ENCODE measurements at places on chromosomes 2 and 18.

- DNase-seq: no peak
These were observed 200.9 kb downstream of the ERBB4 start for GRCh38 chr2:212337486-212338343.

- DNase-seq: no peak
These were observed 433.0 kb upstream of the REG3G start for GRCh38 chr2:78592491-78592890.

GRCh38 chr2:33726415-33726814, 127.3 kb upstream of the FAM98A start:
- DNase-seq: no peak

GRCh38 chr2:46770622-46771021, 145.0 kb downstream of the MCFD2 start:
- no peak for DNase-seq

DNA sequence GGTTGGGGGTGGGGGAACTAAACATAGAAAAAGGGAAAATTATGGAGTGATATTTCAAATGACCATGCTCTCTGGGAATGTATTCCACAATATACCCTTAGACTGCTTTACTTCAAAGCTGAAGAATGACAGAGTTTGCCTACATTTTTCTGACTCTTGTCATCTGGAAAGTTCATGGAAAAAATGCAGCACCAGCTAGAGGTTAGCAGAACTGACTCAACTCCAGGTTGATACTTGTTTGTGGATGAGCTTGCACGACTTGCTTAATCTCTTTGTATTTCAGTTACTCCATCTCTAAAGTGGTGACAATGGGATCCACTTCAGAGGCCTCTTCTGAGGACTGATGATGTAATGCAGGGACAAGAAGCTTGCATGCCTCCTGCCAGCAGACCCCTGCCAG, 824.0 kb upstream of the ID2 start:
- DNase-seq: no peak

DNA sequence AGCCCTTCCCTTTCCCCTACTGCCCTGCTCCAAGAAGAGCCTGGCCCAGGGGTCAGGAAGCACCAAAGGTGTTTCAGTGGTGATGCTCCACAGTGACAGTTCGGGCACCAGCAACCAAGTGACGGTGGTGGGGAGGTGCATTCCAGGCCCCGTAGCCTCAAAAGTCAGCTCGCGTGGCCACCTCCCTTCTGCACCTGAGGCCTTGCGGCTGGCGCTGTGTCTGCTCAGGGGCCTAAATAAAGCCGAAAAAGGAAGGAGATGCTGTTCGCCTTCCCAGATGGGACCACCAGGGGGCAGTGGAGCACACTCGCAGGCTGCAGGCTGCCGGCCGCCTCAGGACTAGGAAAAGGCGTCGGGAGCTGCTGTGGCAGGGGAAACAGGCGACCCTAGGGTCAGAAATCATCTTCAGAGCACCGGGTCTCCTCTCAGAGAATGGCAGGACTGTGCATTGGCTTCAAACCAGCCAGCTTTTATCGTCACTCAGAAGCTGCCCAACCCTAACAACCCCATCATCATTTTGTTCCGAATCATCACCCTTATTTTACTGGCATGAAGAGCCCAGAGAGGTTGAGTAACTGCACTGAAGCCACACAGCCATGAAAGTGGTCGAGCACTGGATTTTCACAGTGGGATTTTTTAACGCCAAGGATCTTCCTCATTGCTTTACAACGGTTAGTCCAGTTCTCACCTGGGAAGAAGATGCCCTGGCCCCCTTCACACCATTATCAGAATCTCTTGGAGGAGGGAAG, 213.0 kb upstream of the CELF4 start:
- DNase-seq: peak; percentile 48

GRCh38 chr2:50551018-50551726, 480.8 kb downstream of the NRXN1 start:
- no peak for DNase-seq

DNA sequence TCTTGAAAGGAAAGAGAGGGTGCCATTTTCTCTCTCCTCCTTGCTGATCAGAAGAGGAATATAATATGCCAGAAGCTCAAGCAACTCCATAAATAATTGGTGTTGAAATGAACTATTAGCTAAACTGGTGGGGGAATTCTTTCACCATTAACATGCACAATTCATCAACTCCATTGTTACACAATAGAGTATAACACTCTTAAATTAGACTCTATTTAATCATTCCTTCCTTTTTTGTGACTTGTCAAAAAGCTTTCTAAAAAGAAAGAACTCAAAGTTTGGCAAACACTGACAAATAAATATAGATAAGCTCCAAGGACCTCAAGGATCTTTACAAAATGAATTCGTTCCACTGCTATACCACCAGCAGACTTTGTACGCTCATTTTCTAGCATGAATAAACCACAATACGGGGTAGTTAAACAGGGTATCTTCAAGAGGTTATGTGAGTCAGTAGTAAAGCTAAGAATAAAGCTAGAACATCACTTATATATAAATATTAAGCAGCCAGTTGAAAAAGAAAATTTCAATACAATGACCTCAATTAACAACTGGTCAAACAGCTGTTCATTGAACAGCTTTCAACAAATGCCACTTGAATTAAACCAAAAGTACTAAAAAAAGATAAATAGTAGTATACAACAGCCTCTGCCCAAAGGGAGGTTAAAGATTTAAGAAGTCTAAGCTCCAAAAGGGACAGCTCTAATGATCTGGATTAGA, 6.4 kb downstream of the TRAK2 start:
- DNase-seq: no peak

GRCh38 chr2:183029219-183029618, 9.0 kb downstream of the NCKAP1 start:
- DNase-seq: no peak

GRCh38 chr2:74744731-74745515, 89.0 kb upstream of the HK2 start:
- no peak for DNase-seq

GRCh38 chr2:149038442-149039212, at the start of gene LYPD6B:
Gene LYPD6B (plus strand): TSS chr2:149038699. CDS start chr2:149130949, 92,250 bp downstream.
- no peak for DNase-seq

DNA sequence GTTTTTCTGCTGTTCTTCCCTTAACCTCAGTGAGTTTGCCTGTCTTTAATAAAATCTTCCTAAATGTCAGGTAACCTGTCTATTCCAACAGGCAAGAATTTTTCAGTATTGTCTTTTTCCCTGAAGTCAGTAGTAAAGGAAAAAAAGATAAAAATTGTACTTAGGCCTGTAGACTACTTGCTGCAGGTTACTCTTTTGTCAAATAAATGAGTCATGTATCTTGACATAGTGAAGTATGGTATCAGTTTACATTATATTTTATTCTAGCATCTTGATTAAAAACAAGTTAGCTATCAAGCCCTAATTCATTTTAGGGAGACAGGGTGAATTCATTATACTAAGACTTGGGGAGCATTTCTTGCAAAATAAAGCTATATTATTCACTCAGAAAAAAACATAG, 59.8 kb downstream of the ITGA4 start:
- no peak for DNase-seq

- no peak for DNase-seq
These were observed 470 bp downstream of the KCNF1 start for GRCh38 chr2:10912076-10912731.

DNA sequence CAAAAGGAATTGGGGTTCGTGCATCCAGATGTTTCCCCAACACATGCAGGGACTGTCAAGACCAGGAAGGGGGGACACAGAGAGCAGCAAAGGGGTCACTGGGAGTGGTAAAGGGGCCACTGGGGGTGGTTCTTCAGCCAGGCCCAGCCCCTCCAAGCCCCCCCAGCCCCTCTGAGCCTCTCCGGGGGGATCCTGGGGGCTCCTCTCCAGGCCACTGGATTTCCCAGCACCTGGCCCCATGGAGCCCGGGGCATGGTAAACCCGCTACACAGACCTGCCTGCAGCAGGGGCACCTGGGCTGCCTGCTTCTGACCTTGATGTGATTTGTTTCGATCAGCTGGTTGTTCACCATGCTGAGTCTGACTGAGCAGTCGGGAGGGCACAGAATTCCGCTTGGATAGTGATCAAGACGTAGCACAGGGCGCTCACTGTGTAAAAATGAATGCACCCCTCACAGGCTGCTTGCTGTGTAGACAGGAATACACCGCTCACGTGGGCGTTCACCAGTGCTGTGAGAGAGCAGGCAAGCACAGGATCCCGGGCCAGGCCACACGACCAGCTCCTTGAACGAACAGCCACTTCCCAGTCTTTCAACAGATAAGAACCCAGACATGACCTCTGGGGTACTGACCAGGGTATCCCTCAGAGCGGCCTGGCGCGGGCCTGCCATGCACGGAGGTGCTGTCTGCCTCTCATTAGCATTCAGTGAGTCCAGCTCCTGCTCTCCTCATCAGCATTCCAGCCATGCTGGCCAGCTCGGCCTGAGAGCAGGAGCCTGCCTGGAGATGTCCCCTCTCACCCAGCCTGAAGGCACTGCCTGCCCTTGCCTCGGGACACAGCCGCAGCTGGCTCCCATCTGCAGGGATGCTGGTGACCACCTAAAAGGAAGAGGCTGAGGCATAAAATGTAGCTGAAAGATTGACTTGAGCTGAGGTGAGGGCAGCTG, 73.3 kb upstream of the OTOS start:
- no peak for DNase-seq

DNA sequence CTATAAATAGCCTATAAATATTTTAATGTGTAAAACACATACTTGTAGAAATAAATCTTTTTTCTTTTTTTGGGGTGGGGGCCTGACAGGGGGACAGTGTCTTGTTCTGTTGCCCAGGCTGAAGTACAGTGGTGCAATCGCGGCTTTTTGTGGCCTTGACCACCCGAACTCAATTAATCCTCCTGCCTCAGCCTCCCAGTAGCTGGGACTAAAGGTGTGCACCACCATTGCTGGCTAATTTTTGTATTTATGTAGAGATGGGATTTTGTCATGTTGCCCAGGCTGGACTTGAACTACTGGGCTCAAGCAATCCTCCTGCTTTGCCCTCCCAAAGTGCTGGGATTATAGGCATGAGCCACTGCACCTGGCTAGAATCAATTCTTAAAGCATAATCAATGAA, 37.6 kb downstream of the NPC1 start:
- DNase-seq: no peak

DNA sequence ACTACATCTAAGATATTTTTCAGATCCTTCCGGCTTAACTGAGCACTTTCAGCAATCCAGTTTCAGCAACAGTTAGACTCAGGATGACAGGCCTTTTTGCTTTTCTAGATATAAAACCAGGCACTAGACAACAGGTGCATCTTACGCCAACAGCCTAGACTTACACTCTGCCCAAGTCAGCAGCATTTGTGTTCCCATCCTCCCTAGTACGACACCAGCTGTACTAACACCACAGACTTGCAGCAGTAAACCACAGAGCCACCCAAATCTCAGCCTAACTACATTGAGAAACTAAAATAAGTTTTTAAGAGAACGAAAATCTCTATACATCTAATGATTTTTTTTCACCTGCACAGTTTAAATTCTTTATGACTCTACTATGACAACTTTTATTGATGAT, 89.9 kb upstream of the DNMT3A start:
- DNase-seq: no peak

DNA sequence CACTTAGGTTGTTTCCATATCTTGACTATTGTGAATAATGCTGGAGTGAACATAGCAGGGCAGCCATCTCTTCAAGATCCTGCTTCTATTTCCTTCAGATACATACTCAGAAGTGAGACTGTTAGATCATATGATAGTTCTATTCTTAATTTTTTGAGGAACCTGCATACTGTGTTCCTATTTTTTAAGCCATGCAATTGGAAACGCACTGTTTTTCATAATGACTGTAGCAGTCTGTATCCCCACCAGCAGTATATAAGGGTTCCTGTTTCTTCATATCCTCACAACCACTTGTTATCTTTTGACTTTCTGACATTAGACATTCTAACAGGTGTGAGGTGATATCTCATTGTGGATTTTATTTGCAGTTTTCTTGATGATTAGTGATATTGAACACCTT, 15.5 kb downstream of the NEURL3 start:
- no peak for DNase-seq

DNA sequence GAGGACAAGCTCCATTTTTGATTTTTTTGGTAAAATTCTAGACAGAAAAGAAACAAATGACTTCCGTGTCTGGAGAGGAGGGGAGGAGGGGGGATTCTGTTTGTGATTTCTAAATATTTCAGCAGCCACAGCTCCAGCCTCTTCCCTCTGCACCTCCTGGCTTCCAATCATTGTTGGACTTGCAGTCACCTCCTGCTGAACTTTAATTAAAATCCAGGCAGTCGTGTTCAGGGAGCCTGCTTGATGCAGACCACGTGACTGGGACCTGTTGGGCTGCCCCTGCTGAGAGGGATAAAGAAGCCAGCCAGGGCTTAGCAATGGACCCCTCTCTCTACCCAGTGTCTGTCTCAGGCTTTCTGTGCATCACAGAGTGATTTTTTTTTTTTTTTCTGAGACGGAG, 115.1 kb downstream of the SH3BP4 start:
- no peak for DNase-seq

GRCh38 chr2:74079522-74080341, 68.0 kb downstream of the BOLA3 start:
- no peak for DNase-seq

- DNase-seq: no peak
These were observed 148.1 kb upstream of the PID1 start for GRCh38 chr2:229419158-229419557.

DNA sequence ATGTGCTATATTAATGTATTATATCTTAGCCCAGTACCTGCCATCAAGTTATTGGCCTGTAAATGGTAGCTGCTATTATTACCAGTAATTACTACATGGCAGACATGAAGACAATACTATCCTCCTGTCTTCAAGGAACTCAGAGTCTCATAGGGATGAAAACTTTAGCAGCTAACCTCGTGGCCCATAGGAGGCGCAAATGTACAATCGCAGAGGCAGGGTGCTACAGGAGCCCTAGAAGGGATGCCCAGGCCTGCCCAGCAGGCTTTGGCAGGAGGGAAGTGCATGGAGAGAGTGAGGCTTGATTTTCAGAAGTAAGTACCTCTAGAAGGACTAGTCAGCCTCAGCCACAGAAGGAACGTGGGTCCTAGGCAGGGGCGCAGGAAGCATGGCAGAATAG, 44.7 kb upstream of the KIDINS220 start:
- no peak for DNase-seq

- DNase-seq: no peak
These were observed 103.1 kb downstream of the MCFD2 start for GRCh38 chr2:46812361-46813019.

DNA sequence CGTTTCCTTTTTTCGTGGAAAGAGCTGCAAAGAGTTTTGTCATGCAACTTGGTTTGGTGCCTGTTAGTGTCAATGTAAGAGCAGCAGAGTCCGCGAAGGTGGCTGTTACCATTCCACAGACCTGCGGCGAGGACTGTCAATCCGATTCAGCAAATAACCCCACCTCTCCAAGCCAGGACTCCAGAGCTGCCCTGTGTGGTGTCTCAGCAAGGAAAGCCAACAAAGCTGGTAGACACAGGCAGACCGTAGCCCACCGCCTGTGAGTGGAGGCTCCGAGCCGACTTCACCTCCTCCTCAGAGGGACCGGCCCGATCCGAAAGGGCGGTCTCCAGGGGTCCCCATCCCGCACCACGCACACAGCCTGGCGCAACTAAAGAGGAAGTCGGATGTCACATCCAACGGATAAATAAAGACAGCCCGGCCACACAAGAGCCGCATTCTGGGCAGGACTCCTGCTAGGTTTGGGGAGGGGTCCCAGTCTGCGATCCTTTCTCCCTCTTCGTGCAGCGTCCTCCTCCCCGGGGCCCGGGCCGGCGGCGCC, 819 bp downstream of the ANKRD44 start:
- DNase-seq: peak; percentile 77

All from activated T-cell treated with anti-CD3 and anti-CD28 coated beads, Interleukin-2, amount 50 U/mL, for 48 hours (primary cell).